ENCODE measurements at places on chromosomes 6 and 20.

- no peak for DNase-seq
Measured at GRCh38 chr20:34956751-34957472, 1.2 kb downstream of the MYH7B start.

GRCh38 chr20:31573555-31574321 lies 31.4 kb upstream of the ID1 start:
- DNase-seq, result no peak

- DNase-seq, result no peak
Measured at GRCh38 chr6:148743476-148743875, 3.4 kb upstream of the UST start.

DNA sequence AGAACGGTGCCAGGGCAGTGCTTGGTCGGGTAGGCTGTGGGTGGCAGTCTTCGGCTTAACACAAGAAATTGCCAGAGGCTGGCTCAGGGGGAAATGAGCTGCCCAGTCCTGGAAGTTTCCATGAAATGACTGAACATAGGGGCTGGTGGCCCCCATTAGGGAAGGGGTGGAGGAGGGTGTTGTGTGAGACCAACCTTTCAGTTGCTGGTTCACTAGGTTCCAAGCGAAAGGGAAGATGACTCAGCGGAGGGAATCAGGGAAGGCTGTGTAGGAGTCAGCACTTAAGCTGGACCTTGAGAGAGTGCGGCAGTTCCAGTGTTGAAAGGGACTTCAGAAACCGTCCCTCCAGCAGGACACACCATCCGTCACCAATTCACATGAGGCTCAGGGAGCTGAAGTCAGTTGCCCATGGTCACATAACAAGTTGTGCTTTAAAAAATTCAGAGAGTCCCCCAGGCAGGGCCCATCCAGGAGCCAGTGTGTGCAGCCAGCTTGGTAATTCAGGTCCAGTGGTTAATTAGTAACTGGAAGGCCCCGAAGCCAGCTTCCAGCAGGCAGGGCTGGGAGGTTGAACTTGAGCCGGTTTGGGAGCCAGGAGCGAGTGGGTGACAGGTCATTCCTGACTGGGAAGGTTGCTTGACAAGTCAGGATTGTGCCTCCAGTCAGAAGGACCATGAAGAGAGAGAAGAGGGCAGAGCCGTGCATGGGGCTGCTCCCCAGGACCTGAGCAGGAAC lies at the start of gene SGK2:
SGK2 (plus strand) TSS at position 616 of the 735 bp plus-strand sequence. CDS start 7,469 bp downstream, outside the sequence.
- no peak for DNase-seq

- no peak for DNase-seq
Measured at GRCh38 chr6:135346747-135347146, 150.8 kb downstream of the AHI1 start.

DNA sequence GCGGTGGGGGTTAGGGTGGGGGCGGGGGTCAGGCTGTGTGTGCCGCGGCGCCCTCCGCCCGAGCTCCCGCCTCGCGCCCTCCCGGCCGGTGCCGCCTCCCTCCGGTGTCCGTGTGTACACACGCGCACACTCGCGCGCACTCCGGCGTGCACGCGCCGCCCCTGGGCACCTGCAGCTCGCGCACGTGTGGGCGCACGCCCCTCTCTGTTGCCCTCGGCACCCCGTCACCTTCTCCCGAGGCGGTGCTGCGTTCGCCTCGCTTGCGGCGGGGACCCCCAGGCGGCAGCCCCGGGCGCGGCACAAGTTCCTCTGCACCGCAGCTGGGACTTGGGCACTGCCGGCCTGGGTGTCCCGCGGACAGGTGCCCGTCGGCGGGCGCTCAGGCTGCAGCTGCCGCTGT lies 525 bp downstream of the MACROD2 start:
- no peak for DNase-seq

DNA sequence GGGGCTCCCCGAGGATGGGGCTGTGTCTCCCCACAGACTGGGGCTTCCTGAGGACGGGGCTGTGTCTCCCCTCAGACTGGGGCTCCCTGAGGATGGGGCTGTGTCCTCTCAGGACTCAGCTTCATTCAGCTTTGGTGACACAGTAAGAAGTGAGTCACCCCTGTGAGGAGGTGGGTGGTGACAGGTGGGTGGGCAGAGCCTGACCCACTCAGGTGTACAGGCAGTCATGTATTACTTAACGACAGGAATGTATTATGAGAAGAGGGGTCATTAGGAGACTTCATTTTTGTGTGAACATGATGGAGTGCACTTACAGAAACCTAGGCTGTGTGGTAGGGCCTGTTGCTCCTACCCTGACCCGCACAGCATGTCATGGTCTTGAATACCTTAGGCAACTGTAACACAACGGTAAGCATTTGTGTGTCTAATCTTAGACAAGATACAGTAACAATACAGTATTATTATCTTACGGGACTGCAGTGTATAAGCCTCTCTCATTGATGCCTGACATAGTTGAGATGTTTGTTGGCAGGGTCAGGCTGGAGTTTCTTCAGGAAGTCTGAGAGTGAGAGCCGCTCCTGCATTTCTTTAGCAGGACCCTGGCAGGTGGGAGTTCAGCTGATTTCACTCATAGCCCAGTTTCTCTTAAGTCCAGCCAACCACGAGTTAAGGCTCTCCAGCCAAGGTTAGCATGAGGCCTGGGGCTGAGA lies 10.9 kb upstream of the PGC start:
- DNase-seq, result no peak

DNA sequence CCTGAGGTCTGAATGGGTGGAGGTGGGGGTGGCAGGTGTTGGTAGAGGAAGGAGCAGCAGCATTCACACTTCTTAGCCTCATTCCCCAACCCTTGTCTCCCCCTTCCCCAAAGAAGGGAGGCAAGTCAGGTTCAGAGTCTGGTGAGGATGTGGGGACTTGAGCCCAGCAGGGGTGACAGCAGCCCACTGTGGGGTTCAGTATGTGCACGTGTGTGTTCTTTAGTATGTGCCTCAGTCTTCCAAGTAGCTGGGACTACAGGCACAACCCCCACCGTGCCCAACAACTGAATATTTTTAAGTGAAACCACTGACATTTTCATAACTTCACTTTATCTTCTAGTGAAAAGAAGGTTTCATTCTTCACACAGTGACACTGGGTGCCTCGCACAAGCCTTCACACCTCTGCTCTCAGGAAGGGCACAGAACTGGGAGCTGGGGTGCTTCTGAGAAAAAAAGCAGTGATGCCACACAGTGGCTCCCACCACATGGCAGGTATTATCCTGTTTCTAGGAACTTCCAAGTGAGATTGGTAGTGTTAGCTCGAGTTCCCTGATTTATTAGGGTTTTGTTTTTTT lies 33.4 kb upstream of the PRELID3B start:
- no peak for DNase-seq

DNA sequence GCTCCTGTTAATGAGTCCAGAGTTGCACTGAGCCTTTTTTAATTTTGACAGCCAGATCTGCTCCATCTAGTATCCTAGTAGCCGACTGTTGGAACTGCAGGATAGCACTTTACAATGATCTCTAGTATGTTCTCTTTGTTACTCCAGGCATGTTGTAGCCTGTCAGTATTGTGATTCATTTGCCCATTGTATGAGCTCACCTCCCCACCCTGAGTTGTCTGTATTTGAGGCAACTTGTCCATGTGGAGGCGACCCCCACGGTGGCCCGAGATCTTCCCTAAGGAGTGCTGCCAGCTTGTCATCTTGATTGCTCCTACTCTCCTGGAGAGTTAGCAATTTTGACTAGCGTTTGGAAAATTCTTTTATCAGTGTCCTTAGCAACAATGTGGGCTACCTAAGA lies 67.2 kb downstream of the DHX35 start:
- no peak for DNase-seq
